ENCODE measurements at places on chromosomes 5 and 9. TPM values are rescaled to one million over a fixed set of nuclear protein-coding genes. Genes with fewer than 3 reads are reported as not detected.
A peak's percentile ranks its signal among the peaks of the same experiment; 100 is the strongest.

DNA sequence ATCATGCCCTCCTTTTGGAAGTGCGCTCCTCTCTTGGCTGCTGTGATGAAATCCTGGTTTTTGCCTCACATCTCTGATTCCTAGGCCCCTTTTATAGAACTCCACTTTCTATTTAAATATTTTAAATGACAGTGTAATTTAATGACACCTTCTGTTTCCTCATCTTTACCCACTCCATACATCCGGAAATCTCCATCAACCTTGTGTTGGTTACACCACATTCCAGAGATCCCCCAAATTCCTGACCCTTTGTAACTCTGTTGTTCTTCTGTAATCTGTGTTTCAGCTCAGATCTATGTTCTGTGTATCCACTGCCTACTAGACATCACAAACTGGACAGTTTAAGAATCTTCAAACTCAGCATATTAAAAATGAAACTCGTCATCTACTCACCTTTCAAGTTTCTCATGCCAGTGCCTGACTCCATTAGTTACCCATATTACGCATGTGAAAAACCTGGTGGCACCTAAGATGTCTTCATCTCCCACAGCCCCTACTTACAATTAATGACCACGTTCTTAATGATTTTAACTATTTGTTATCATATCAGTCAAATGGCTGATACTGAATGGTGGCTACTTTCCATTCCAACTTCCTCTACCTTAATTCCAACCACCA is 25.1 kb downstream of the PARP8 start:
- H3K4me3 ChIP-seq: no peak overlapping the region
- no peak overlapping the region for H3K27ac ChIP-seq
- no peaks in the 10 kb centered on the region for H3K27me3 ChIP-seq
- no peaks in the 10 kb centered on the region for H3K36me3 ChIP-seq

DNA sequence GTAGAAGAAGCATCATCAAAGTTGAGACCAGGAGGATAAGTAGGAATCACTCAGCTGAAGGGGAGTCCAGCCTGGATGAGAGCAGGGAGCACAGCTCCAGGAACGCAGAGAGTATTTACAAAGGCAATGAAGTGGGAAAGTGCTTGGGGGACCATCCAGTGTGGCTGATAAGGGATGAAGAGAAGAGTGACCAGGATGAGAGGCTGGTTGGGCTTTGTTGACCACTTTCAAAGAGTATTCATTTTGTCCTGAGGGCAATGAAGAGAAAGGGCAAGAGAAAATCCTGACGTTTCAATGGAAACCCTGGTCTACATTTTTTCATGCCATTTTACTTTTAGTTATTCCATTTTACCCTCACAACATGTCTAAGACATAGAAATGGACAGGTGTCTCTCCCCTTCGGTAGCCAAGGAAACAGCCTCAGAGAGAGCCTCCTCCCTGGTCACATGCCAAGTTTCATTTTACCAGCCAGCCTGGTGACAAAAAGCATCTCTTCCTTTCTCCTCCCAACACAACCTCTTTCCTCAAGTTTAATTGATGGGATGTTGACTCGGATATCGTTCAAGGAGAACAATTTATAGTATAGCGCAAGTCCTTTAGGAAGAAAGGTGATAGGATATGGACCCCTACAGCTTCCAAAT is 492.7 kb upstream of the CLINT1 start:
- no peaks in the 10 kb centered on the region for H3K4me1 ChIP-seq
- DNase-seq: no peak
- H3K36me3 ChIP-seq: no peaks in the 10 kb centered on the region
- H3K27me3 ChIP-seq: no peaks in the 10 kb centered on the region
- no peak overlapping the region for H3K27ac ChIP-seq

DNA sequence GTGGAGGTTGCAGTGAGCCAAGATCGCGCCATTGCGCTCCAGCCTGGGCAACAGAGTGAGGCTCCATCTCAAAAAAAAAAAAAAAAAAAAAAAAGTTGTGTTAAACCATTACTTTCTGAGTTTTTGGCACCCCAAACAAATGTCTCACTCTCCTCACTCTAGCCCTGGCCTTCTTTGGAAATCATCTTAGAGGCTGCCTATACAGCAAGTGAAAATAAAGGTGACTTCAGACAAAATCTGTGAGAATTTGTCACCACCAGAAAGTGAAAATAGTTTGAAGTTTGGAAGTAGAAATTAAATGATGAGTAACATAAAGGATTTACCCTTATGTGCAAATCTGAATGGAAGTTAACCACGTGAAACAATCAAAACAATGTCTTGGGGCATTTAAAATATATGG is 7.2 kb upstream of the ZNF131 start:
- no peaks in the 10 kb centered on the region for H3K36me3 ChIP-seq
- H3K4me3 ChIP-seq: no peak overlapping the region
- peaks cover 2% of the 10 kb centered on the region for H3K4me1 ChIP-seq
- no peak for DNase-seq

- no peaks in the 10 kb centered on the region for H3K4me1 ChIP-seq
- H3K27ac ChIP-seq: no peak overlapping the region
- no peak overlapping the region for H3K4me3 ChIP-seq
- no peaks in the 10 kb centered on the region for H3K36me3 ChIP-seq
- H3K27me3 ChIP-seq: no peaks in the 10 kb centered on the region
These were observed 330.3 kb downstream of the TRIM36 start for GRCh38 chr5:114839360-114839759.

DNA sequence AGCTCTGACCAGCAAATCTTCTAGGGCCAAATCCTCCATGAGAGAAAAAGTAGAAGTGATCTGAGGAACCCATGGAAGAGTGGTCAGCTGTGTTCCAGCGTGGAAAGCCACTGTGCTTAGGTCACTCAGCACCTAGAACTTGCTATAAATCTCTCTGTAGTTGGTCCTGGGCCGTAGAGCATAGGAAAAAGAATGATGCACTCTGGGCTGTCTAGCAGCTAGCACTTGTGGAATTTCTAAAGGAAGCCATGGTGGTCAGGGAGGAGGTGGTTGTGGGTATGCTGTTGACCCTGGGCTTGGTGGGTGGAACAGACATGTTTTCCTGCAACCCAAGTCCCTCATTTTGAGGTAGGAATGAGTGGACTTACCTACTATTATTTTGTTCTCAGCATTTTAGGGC is 48.1 kb downstream of the GGTA1 start:
- no peak for DNase-seq
- no peaks in the 10 kb centered on the region for H3K36me3 ChIP-seq
- peaks cover 2% of the 10 kb centered on the region for H3K27me3 ChIP-seq

DNA sequence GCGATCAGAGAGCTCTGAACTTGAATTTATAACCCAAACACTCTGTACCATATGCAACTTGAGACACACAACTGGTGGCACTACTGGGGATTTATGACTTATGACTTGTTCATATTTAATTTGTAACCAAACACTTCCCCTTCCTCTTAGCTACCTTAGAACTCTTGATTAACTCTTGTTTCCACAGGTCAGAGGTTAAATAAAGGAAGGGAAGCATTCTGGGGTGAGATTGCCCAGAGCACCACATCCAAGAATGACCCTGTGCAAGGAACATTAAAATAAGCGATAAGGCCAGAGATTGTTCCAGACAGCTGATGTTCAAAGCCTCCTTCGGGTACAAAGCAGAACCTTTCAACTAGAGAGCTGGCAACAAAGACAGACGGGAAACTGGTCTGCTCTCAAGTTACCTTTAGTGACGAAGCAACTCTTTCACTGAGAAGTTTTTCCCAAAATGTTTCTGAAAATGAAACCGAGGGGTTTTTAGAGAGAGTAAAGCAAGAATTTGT is 242.6 kb downstream of the DENND1A start:
- H3K4me3 ChIP-seq: no peak overlapping the region
- H3K27me3 ChIP-seq: no peaks in the 10 kb centered on the region
- no peaks in the 10 kb centered on the region for H3K36me3 ChIP-seq
- peak; percentile 20 for DNase-seq
- peaks cover 28% of the 10 kb centered on the region for H3K4me1 ChIP-seq
- H3K27ac ChIP-seq: peak overlapping the region; percentile 59

DNA sequence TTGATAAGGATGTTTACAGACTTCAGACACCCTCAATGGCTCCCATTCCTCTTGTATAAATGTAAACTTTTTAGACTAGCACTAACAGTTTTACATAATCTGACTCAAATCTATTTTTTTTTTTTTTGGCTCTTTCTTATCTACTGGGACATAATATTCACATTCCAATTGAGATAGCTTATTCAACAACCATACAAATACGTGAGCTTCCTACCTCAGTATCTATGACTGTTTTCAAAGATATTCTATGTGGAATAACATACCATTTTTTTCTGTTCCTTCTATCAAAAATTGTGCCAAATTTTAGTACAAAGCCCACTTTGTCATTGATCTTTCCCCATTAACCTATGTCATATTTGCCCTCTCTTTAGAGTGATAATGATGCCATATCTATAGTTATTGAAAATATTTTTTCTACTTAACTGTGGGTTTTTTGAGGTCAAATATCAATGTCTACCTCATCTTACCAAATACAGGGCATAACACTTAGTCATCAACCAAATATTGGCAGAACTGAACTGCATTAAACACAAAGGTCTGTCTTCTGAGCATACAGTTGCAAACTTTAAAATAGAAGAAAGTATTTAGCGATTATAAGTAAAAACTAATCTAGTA is 482.6 kb downstream of the PTPRD start:
- H3K4me1 ChIP-seq: no peaks in the 10 kb centered on the region
- DNase-seq: no peak
- no peaks in the 10 kb centered on the region for H3K36me3 ChIP-seq
- H3K27ac ChIP-seq: no peak overlapping the region
- no peaks in the 10 kb centered on the region for H3K27me3 ChIP-seq

DNA sequence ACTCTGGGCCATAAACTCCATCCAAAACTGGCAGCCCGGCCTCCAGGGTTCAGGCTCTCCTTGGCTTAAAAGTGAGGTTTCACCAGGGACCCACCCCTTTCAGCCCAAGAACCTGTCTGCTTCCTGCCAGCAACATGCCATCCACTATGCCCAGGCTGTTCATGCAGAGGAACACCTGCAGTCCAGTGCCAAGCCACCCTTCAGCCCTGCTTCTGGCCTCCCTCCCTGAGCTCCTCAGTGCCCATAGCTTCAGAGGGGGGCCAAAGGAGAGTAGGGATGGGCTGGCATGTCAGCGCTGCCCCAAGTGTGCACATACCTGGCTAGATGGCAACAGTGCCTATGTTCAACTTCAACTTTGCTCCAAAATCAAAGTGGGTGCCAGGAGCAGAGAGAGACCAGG is 166.9 kb upstream of the MRPS30 start:
- no peak overlapping the region for H3K27ac ChIP-seq
- H3K4me3 ChIP-seq: no peak overlapping the region
- no peak for DNase-seq

GRCh38 chr5:113343343-113343742 is 91.4 kb downstream of the TSSK1B start:
- H3K27me3 ChIP-seq: no peaks in the 10 kb centered on the region
- DNase-seq: no peak
- H3K4me1 ChIP-seq: no peaks in the 10 kb centered on the region
- no peak overlapping the region for H3K27ac ChIP-seq
- no peaks in the 10 kb centered on the region for H3K36me3 ChIP-seq

Gene ARL14EPL
- polyA plus RNA-seq: 0.18 TPM

DNA sequence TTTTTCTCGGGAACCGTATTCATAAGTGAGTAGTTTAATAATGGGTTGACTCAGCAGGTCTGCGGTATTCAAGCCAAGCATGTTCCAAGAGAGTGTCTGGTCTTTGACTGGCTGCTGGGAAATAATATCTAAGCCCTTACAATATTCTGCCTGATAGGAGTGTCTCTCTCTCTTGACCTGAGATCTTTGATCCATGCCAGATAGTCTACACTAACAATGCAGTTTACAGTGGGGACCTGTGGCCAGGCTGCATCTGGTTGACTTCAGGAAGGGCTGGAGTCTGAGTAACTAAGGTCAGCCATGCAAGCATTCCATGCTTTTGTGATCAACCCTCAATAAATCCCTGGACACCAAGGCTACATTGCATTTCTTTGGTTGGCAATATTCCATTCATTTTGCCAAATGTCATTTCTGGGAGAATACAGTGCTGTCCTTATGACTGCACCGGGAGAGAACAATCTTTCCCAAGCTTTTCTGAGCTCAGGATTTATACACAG is 195.5 kb downstream of the SEMA5A start:
- H3K4me3 ChIP-seq: no peak overlapping the region
- no peaks in the 10 kb centered on the region for H3K36me3 ChIP-seq
- H3K27me3 ChIP-seq: no peaks in the 10 kb centered on the region
- H3K4me1 ChIP-seq: no peaks in the 10 kb centered on the region

Gene BTNL3
- 0.14 TPM for polyA plus RNA-seq

Gene IDNK
- polyA plus RNA-seq: 35.0 TPM

DNA sequence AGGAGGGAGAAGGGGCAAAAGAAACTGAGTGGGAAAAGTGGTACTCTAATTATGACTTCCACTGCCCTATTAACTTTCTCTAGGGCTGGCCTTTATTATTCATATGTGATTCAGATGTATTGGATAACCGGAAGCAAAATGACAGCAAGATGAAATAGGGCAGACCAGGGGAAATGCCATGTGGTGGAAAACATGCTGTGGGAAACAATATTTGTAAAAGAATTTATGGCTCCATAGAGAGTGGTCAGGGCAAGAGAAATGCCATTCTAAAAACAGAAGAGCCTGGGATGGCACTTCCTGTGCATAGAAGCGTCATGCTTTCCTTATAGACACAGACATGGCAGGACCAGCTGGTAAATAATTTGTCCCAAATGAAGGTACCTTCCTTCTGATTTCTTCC is 67.7 kb downstream of the MEGF10 start:
- H3K4me3 ChIP-seq: no peak overlapping the region
- no peak overlapping the region for H3K27ac ChIP-seq
- H3K4me1 ChIP-seq: no peaks in the 10 kb centered on the region
- no peak for DNase-seq
- no peaks in the 10 kb centered on the region for H3K27me3 ChIP-seq
